ENCODE measurements at places on chromosomes 5 and 9. TPM values are rescaled to one million over a fixed set of nuclear protein-coding genes. Genes with fewer than 3 reads are reported as not detected.

KCNT1 gene
- polyA plus RNA-seq, result 16.8 TPM

RNF208 gene
- 4.2 TPM for polyA plus RNA-seq

DNA sequence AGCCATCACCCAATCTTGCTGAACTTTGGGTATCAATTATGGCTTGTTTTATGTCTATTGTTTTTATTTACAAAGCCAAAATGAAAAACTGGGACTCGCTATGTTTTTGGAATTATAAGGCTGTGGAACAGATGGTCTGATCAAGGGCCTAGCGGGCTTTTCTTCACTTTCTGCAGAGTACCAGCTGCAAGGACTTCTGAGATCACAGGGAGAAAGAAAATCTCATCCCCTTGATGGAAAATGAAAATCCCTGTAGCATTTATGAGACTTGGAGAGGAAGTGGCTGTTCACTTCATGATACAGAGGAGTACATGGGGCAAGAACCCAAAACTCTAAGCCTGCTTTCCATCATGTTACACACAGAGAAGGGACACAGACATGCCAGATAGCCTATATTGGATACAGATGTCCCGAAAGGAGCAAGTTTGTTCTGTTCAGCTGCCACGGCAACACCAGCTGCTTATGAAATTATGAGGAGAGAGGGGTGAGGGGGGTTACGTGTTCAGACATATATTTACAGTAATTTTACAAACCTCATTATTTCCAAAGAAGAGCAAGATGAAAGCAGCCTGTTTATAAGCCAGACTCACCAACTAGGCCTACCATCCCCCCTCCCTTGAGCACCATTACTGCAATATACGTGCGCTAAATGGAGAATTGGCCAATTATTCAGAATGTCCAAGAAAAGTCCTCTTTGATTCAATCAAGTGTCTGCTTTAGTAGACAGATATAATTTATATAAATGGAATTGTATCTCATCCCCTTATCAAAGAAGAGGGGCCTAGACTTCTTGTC, 220.0 kb downstream of the MARCHF11 start:
- peak; percentile 81 for DNase-seq

IFNA2 gene
- polyA plus RNA-seq, result not detected

CNTFR gene
- 53.8 TPM for polyA plus RNA-seq

CTXN3 gene
- polyA plus RNA-seq, result 1.2 TPM

PAX5 gene
- polyA plus RNA-seq, result 0.21 TPM
